ENCODE measurements at places on chromosomes 7 and 10.
A peak's percentile ranks its signal among the peaks of the same experiment; 100 is the strongest.

GRCh38 chr7:6640246-6640721, 3.2 kb downstream of the ZNF316 start:
- DNase-seq: no peak

- no peak for DNase-seq
Measured at GRCh38 chr7:35565927-35566326, 129.0 kb downstream of the HERPUD2 start.

GRCh38 chr7:150620617-150621371, 11.4 kb downstream of the GIMAP6 start:
- no peak for DNase-seq

GRCh38 chr7:103686064-103686463, 240.1 kb upstream of the SLC26A5 start:
- DNase-seq: no peak

DNA sequence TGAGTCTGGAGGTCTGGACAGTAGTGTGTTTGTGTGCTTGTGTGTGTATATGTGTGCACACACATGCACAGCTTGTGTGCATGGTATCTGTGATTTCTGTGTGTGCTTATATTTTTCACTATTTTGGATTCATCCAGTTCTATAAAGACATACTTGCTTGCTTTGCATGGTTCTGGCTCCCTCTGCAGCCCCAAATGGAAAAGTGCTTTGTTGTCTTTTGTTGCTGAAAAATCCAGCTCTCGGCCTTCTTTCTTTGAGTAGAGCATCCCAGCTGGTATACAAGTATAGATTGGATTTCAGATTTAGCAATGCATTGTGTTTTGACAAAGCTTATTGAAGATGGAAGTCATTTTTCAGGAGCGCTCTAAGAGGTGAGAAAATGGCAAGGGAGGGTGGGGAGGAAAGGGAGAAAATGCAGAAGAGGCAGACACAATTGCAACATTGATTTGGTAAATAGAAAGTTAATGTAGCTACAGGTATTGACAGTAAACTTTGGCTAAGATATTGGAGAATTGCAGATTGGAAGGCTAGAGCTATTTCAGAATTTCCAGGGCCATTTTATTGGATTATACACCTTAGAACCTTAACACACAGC, 333.9 kb downstream of the AUTS2 start:
- DNase-seq: no peak

GRCh38 chr10:6363511-6363910, 160.8 kb downstream of the PFKFB3 start:
- no peak for DNase-seq

DNA sequence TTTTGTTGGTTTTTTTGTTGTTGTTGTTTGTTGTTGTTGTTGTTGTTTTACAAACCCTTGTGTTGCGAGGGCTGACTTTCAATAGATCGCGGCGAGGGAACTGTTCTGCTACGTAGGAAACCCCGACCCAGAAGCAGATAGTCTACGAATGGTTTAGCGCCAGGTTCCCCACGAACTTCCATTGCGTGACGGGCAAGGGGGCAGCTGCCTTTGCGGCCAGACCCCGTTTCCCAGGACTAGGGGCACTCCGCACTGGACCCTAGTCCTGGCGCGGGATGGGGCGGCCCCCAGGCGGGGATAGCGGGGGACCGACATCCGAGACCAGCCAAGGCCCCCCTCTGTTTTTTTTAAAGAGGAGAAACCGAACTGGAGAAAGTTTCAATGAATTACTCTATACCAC, 119.6 kb downstream of the LRRTM3 start:
- no peak for DNase-seq

- no peak for DNase-seq
Measured at GRCh38 chr7:140981951-140982350, 32.8 kb downstream of the MRPS33 start.

DNA sequence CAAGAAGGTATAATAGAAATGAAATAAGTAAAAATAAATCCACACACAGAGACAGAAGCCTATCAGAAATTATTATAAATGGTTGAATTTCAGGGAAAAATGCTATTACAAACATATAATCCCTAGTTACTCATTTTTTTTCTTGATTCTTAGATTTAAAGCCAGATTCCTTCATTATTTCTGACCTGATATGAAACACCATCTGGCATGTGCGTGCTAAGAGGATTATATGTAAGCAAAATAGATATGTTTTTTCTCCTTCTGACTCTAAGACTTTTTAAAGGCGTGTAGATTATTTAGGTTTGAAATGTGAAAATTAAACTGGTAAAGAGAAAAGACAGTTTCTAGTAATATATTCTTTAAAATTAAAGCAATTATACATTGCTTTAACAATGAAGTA, 236.7 kb upstream of the ETV1 start:
- no peak for DNase-seq

- no peak for DNase-seq
Measured at GRCh38 chr7:103871473-103871872, 118.0 kb downstream of the RELN start.

DNA sequence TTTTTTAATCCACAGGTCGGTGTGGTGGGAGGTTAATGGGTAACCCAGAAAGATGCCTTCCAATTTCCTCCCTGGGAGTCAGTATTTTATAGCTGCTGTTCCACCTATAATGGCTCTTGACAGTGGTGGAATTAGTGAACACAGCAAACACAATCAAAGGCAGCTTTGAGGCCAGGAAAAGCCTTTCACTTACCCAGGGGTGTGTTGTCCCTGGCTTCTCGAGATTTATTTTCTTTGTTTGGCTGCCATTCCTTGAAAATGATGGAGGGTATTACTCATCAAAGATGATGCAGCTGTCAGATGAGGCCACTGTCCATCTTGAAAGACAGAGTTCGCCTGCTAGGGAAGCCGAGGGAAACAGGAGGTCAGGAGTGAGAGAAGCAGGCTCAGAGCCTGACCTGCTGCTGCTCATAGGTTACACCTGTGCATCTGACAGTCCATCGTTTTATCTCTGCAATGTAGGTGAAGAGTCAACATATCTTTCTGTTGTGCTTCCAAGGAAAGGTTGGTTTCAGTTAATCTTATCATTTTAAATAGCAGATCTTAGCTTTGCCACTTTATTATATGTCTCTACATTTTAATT, 221.6 kb downstream of the XPNPEP1 start:
- DNase-seq: no peak

DNA sequence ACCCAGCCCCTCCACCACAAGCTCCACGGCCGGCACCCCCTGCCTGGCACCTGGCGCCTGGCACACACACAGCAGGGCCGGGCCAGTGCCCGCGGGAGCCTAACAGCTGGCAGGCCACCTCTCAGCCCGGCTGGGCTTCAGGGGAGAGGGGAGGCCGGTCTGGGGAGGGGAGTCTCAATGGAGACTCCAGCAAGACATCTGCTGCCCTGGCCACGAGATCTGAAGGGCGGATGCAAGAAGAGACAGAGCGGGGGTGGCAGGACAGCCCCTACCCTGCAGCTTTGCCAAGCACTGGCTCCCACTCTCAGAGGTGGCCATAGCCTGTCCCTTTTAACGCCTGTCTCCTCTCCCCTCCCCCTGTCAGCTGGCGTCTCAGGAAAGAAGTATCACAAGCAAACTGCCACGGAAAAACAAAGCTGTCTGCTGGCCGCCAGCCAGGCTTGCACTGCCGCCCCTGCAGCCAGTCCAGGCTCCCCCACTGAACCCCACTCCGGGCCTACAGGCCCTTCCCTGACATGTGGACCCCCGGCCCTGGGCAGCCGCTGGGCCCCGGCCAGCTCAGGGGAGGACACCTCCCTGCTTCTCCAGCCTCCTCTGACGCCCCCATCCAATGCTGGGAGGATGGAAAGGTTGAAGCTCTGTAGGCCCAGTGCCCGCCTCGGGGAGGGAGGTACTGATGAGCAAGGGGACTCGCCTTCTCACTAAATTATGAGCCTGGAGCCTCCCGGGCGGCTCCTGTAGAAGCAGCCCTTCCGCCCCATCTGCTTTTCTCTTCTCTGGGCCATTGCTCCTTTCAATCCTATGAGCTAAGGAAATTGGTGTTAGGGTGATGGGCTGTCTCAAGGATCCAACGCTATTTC, 178.4 kb downstream of the ARHGAP12 start:
- no peak for DNase-seq

GRCh38 chr7:105014693-105015389, 836 bp downstream of the KMT2E start:
- DNase-seq: peak; percentile 74

GRCh38 chr10:50512743-50513416, 110.9 kb downstream of the SGMS1 start:
- DNase-seq: peak; percentile 32

- DNase-seq: peak; percentile 78
Measured at GRCh38 chr7:73718905-73719805, at the start of gene STX1A. Gene STX1A (minus strand): TSS chr7:73719669. CDS start chr7:73719631, 38 bp downstream.

GRCh38 chr7:42170724-42171123, 66.3 kb downstream of the GLI3 start:
- no peak for DNase-seq
